Right ventricle myocardium superior (tissue), 1 donor: ENCODE measurements at places on chromosomes 1 and 21.

- DNase-seq: no peak
Observed at GRCh38 chr1:11560061-11560460, 81.1 kb downstream of the DISP3 start.

- no peak for DNase-seq
Observed at GRCh38 chr1:46448109-46448911, 41.3 kb upstream of the DMBX1 start.

DNA sequence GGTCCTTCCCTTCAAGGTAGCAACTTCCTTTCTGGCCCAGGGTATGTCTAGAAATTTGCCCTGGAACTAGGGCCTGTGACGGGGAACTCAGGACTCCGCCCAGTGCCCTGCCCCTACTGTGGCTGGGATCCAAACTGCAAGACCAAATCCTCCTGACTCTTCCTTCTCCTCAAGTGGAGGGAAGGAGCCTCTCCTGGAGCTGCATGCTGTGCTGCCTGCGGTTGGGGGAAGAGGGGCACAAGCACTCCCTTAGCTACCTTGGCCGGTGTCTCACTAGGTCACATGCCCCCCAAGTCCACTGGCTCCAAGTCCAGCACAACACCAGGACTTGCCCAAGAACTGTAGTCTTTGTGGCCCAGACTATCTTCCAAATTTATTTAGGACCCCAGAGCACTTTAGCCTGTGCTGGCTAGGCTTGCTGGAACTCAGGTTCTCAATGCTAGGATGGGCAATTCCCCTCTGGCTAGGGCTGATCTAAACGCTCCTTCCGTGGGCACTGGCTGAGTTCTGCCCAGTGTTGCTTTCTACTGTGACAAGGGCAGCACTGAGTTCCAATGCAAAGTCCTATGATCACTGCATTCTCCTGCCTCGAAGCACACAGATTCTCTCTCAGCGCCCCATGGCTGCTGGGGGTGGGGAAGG, 12.2 kb downstream of the ADSS2 start:
- DNase-seq: no peak

DNA sequence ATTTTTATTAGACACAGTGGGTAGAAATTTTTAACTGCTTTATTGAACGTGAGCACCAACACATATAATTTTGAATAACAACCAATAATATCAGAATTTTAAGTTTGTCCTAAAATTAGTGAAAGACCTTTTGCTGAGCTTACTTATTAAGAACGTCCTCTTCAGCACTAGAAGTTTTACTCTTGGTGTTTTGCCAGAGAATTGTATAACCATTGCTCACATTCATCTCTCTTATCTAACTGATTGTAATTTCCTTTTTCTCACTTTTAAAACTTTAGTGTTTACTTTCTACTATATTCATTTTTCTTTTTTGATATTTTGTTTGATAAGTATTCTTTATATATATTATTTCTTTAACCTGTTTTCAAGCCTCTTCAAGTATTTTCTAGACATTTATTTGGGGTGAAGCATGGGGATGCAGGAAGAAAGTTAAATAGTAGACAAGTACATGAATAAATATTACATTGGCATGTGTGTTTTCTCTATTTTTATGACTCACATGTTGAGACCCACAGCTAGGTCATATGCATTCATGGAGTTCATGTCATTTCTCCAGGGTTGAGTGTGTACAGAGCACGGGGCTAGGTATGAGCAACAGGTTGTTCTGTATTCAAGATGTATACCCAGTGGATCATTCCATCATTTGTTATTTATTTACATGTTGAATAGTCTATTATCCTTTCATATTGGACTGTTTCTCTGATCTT, 90.6 kb downstream of the ATP6V1G3 start:
- no peak for DNase-seq

DNA sequence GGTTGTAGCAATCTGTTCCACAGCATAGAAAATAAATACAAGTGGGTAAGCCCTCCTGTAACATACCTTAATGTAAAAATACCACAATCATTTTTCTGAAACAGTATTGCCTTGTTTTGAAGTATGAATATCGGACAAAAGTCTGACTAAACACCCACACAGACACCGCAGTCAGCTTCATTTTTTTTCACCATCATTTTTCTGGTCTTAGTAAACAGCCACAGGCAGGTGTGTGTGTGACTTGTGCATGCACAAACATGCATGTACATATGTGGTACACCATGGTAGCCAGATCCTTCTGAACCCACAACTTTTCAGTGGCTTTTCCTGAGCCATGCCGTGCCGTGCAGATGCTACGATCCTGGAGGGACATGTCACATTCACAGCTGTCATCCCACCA, 261.7 kb downstream of the PCP4 start:
- DNase-seq: no peak

GRCh38 chr1:152110860-152111514, 4.3 kb downstream of the TCHH start:
- DNase-seq: peak; percentile 47

GRCh38 chr1:184322253-184322652, 64.6 kb upstream of the C1orf21 start:
- DNase-seq: no peak

- no peak for DNase-seq
Observed at GRCh38 chr1:177190308-177190970, 19.7 kb downstream of the BRINP2 start.

- no peak for DNase-seq
Observed at GRCh38 chr1:85611425-85611824, 30.9 kb downstream of the CCN1 start.

- DNase-seq: peak; percentile 69
Observed at GRCh38 chr1:228735871-228736586, 750 bp downstream of the RHOU start.

DNA sequence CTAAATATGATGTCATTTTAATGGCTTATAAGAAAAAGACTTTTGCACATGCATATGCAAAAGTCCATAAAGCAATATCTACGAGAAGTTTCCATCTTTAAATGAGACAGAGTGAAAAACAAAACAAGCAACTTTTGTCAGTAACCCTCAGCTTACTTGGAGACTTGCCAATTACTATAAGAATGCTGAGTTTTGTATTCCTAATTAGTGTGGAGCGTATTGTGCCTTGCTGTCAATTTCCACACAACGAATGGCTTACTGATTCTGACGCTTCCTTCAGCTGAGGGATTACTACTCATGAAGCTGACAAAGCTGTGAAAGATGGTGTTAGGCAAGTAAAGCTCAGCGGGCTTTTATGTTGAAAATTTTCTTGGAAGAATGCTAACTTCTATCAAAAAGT, 440.4 kb upstream of the ADAMTS5 start:
- no peak for DNase-seq

DNA sequence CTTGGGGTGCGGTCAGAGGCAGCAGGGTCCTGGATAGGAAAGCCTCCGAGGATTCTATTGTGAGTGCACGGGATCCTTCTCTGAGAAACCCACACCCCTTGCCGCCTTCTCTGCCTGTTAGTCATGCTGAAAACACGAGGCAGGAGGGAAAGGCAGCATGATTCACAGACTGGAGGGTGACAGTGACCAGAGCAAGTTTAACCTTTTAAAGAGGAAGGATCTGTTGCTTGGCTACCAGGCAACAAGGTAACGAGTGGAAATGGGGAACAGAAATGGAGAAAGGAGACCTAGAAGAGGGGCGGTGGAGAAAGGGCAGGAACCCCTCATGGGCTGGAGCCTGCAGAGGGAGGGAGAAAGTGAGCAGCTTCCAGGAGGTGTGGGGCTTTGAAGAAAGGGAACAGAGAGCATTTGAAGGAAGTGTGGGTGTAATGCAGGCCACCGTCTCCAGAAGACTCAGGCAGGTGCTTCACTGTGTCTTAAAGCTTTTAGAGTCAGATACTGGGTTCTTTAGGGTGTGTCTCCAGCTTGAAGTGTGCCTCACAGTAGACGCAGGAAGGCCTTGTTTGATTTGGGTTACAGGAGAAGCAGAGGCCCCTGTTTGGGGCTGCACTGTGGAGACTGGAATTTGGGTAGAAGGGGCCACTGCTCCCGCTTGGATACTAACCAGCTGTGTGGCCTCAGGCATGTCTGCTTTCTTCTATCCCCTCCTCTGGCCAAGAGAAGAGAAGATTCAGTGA, 19.1 kb downstream of the OPTC start:
- no peak for DNase-seq

- DNase-seq: no peak
Observed at GRCh38 chr1:153428073-153428638, 11.8 kb downstream of the S100A7A start.

GRCh38 chr1:234199476-234200127, 173.7 kb upstream of the COA6 start:
- no peak for DNase-seq

DNA sequence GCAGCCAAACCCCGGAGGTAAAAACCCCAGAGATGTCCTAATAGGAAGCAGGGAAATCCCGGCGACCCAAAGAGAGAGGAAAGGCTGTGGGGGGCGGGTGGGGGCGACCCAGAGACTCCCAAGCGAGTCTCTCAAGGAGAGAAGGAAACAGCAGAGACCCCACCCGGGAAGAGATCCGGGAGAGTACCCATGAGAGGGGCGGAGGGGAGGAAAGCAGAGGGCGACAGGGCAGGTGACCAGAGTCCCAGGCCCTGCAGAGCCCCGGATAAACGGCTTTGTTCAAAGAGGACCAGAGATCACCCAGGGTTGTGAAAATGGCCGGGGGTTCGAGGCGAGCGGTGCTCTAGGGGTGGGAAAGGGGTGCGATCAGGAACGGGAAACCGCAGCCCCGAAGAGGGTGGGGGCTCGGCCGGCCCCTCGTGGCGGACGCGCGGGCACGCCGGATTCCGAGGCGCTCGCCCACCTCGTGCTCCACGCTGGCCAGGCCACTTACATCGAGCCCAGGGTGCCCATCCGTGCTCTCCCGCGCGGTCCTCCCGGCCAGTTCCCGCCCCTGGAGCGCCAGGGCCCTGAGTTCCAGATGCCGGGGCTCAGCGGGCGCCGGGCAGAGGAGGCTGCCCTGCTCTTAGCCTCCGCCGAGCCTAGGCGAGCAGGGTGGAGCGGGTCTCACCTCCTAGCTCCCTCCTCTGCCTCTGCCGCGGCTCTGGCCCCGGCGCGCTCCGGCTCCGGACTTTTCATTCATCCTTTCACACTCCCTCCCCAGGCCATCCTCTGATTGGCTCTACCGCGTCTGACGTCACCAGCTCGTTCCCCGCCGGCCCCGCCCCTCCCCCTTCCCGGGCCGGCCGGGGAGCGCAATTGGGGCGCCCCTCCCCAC, 52.3 kb downstream of the RHBG start:
- peak; percentile 80 for DNase-seq

GRCh38 chr1:41660570-41661427, 176.3 kb upstream of the EDN2 start:
- no peak for DNase-seq

DNA sequence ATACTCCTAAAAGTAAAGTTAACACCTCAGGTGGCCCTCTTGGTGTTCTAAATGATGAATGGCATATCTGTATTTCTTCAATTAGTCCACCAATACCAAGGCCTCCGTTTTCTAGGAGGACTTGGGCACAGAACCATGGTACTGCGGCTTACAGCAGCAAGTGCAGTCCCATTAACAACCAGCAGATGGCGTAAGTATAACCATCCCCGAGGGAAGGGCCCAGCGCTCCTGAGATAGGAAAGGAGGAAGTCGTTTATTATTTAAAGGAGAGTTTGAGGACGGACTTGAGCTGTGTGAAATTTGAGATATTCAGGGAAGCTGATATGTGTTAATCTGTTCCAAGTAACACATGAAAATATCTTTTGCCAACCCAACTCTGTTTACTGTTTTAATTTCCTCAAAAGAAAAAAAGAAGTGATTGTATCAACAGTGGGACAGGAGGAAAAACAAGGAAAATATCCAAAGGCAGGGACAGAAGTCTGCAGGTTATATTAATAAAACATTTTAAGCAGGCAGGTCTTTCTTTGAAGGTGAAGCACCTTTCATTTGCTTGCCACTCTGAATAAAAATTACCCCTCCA, 37.7 kb upstream of the KCNJ15 start:
- DNase-seq: peak; percentile 77

DNA sequence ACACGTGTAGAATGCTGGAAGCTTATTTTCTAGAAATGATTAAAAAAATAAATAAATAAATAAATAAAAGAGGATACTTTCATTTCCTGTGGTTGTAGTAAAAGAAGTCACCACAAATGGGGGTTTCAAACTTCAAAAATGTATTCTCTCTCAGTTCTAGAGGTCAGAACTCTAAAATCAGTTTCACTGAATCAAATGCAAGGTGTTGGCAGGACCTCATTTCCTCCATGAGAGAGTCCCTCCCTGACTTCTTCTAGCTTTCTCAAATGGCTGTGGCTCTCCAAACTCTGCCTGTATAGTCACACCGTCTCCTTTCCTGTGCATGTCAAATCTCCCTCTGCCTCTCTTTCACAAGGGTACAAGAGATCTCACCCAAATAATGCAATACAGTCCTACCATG, 312.6 kb upstream of the CXADR start:
- no peak for DNase-seq
